ENCODE measurements at places on chromosomes 12 and 14. TPM values are rescaled to one million over a fixed set of nuclear protein-coding genes. Genes with fewer than 3 reads are reported as not detected.

GRCh38 chr12:93622485-93622884 lies 50.0 kb downstream of the SOCS2 start:
- no peak for DNase-seq

GRCh38 chr12:12376646-12377448 lies 20.0 kb downstream of the BORCS5 start:
- no peak for DNase-seq

DNA sequence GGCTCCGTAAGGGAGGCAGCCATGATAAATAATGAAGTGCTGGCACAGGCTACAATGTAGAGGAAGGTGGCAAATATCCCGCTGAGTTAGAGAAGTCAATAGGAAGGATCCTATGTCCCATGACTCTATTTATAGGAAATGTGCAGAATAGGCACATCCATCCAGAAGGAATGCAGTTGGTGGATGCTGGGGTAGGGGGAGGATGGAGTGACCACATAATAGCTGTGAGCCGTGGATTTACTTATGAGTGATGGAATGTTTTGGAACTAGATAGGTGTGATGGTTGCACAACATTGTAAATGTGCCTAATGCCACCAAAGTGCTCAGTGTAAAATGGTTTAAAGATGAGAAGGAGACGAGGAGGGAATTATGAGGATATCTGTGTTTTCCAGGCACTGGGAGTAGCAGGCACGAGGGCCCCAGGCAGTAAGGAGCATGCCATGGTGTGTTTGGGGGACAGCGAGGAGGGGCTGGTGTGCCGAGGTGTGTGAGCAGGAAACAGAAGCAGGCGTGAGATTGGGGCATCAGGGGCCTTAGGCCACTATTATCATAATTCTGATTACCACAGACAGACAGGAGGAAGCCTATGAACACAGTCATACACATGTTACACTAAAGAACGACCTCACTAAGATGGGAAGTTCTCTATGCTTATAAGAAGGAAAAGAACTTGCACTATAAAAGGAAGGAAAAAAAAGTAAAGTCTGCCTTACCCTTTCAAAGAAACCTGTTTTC lies 837.3 kb upstream of the TMEM132C start:
- no peak for DNase-seq

GRCh38 chr12:52014567-52015530 lies 8.1 kb downstream of the TAMALIN start:
- DNase-seq = no peak

- no peak for DNase-seq
Measured at GRCh38 chr14:61470961-61471293, 149.5 kb downstream of the PRKCH start.

GRCh38 chr12:49838973-49839633 lies 3.8 kb downstream of the BCDIN3D start:
- DNase-seq = no peak

GRCh38 chr14:51507906-51508511 lies 143.7 kb upstream of the FRMD6 start:
- no peak for DNase-seq

DNA sequence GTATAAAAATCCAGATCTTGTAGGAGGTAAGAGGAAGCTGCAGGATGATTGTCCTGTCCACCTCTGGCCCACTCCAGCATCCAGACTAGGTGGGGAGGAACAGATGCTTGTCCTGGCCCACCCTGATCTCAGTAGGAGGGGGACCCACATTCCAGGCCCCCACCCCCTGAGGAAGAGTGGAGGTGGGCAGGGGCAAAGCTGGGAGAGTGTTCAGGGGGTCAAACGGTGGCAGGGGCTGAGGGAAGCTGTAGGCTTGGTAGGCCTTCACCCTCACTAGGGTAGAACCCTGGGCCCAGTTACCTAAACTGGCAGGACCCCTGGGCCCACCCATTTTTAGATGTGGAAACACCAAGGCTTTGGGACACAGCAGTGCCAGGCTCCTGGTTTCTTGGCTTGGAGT lies 4.1 kb downstream of the SLC48A1 start:
- DNase-seq = no peak

- DNase-seq = no peak
Measured at GRCh38 chr12:107774349-107775029, at the start of gene ASCL4. Gene ASCL4, plus strand, starts transcription at chr12:107774704. Its CDS starts 515 bp downstream, at chr12:107775219.

- no peak for DNase-seq
Measured at GRCh38 chr14:65772466-65772865, 359.9 kb downstream of the FUT8 start.

GRCh38 chr12:11769723-11770514 lies 120.4 kb downstream of the ETV6 start:
- no peak for DNase-seq

- no peak for DNase-seq
Measured at GRCh38 chr12:120402217-120402616, 33.3 kb upstream of the MSI1 start.

DNA sequence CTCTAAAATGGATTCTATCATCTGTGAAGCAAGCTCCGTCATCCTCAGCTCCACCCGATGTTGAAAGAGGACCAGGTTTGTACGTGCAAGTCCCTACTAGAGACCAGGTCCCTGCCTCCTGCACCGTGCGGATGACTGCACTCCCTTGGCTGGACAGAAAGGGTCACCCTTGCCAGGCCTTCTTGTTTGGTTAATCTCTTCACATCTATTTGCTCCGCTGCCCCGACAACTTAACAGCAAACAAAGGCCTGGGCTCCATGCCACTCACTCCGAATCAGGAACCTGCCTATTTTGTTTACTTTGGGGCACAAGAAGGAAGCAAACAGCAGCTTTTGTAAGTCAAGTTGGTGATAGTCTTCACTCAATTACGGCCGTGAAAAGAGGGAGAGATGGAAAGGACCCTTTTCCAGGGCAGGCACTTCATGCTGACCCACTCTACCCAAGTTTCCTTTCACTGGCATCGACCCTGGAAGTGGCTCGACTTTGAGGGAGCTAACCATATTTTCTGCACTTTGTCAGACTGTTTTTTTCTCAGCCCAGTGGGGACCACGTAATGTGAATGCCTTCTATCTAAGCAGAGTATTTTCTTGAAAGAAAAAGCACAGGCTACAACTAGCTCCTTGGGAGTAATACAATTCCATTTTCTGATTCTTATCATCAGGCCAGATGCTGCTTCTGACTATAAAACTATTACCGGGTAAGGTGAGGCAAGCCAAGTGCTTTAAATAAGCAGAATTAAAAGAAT lies 202.6 kb downstream of the FOXN3 start:
- DNase-seq = no peak

- DNase-seq = no peak
Measured at GRCh38 chr12:91542067-91542466, 359.4 kb upstream of the DCN start.

DNA sequence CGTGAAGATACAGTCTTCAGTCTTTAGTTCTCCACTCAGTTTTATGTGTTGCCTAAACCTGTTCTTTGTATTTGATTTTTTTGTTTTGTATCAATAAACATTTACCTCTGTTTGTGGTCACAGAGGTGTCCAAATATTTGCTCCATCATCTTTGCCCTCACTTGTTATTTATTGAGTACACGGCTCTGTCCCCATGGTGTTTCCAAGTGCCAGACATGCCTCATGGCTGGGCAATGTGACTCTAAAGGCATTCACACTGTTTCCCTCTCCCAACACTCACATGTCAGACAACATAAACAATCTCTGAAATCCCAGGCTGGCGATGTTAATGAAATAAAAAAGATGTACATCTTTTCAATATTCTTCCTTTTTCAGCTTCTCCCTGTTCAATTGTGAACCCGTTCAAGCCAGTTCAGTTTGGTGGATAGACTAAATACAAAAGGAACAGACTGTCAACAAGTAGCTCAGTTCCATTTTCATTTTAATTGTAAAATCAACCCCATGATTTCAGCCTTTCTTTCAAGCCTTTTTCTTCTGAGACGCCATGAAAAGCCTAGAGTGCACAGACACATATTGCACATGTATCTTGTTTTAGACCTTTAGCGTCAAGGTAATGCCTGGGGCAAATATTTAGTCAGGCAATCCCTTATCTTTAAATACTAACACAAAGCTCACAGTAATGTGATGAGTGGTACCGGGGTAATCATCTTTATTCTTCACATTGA lies 680.7 kb downstream of the GALC start:
- DNase-seq = no peak

- no peak for DNase-seq
Measured at GRCh38 chr14:36520601-36521525, 831 bp upstream of the NKX2-1 start.

GRCh38 chr14:93893661-93894261 lies 33.4 kb upstream of the FAM181A start:
- DNase-seq = no peak

GRCh38 chr12:89632778-89633177 lies 75.9 kb downstream of the ATP2B1 start:
- no peak for DNase-seq

DNA sequence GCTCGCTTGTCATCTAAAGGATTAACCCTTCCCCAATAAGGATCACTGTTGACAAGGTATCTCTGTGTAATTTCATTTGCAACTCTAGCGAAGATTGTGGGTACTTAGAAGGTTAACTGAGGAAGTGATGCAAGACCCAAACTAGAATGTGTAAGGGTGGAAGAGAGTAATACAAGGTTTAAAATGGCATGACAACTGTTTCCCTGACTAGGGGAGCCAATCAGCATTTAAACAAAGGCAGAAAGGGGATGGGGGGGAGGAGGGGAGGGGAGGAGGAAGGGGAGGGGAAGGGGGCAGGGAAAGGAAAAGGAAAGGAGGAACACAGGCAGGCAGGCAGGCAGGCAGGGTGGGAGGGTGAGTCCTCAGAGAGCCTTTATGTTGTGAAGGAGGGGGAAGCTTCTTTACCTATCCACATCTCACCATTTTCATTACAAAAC lies 31.1 kb downstream of the NRDE2 start:
- DNase-seq = no peak

- no peak for DNase-seq
Measured at GRCh38 chr12:24510581-24511125, 438.2 kb downstream of the BCAT1 start.

DNA sequence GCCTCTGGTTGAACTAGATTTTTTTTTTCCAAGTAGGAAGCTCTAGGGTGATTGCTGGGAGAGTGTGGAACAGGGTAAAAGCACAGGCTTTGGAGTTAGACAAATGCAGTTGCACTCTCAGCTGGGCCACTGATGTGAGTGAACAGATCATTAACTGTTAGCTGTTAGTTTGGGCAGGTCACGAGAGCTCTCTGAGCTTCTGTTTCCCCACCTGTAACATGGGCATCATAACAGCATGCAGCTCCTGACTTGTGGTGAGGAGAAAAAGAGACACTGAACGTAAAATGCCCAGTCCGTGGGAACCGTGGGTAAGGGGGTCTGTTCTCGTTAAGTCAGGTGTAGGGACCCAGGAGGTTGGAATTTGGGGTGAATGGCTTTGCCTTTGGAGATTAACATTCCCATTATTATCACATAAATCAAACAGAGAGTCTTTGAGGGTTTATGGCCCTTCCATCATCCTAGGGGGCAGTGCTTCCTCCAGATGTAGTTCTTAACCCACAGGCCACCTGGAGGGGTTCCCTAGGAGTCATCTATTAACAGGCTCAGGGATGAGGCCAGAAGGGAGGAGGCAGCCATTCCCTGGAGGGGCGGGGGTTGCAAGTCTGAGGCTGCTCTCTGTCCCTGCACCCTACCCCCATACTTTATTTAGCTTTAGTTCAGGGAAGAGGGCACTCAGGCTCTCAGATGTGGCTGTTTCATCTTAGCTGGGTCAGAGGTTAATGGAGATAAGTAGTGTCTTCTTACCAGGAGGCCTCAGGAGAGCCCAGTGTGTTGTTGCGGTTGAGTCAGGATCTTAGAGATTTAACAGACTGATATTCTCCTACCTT lies 135.2 kb downstream of the DACT1 start:
- no peak for DNase-seq

GRCh38 chr14:84527706-84528105 lies 1002.2 kb upstream of the FLRT2 start:
- DNase-seq = no peak

- DNase-seq = no peak
Measured at GRCh38 chr12:132460571-132460970, 29.4 kb upstream of the FBRSL1 start.

DNA sequence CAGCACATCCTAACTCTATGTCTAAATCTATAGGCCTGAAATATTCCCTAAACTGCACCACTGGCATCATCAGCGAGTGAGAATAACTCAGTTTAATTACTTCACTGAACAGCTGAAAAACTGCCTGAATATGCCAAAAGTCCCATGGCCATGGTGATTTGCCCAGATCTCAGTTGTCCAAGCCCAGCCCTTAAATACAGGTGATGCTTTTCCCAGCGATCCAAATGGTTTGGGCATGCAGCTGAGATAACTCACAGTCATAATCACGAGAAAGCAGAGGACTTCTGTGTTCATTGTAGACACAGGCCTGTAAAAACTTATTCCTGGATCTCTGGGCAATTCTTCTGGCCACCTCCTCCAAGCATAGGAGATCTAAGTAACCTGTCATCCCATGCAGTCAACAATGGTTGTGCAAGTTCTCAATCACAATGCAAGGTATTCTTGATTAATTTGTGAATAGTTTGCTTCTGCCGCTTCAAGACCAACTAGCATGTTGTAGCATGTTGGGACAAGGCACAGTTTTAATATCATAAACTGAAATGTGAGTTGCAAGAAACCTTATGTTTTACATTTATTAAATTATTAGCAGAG lies 40.5 kb downstream of the DUSP6 start:
- no peak for DNase-seq

Gene ADAM21
- not detected for total RNA-seq

Gene WSCD2
- 0.46 TPM for total RNA-seq
